ENCODE measurements at places on chromosomes 5 and 9.

DNA sequence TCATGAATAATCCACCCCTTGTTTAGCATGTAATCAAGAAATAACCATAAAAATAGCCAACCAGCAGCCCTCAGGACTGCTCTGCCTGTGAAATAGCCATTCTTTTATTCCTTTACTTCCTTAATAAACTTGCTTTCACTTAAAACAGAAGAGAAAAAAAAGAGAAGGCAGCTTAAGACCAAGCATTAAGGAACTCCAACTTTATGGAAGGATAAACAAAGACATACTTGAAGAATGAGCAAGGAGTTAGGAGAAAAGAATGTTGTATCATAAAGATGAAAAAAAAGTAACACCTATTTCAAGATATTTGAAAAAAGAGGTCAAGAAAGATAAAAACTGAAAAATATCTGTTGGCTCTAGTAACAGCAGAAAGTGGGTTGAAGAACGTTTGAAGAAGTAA is 107.6 kb downstream of the RNF180 start:
- DNase-seq, result no peak

DNA sequence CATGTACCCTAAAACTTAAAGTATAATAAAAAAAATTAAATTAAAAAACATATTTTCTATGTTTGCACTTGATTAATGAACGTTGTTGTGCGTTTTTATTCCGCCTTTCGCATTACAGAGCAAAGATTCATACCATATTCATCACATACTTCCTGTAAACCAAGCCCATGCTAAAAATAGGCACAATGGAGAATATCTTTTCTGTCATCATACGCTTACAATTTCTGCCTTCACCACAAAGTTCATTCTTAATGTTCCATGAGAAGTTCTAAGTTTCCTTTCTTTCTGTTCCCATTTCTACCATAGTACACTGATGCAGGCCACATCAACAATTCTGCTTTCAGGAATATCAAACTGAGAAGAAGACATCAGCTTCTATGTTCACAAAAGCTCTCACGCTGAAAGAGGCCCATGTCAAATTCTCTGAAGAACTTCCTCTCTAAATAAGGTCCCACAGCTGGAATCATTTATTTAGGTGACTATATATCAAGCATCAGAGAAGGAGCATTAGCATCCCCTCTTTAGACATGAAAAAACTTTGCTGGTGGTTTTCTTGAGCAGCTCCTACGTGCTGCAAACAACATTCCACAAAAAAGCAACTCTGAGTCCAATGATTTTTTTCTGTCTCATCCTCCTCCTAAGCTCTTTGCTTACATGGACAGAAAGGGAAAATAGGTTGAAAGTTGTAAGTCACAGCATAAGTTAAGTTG is 456.4 kb downstream of the CDH10 start:
- no peak for DNase-seq

DNA sequence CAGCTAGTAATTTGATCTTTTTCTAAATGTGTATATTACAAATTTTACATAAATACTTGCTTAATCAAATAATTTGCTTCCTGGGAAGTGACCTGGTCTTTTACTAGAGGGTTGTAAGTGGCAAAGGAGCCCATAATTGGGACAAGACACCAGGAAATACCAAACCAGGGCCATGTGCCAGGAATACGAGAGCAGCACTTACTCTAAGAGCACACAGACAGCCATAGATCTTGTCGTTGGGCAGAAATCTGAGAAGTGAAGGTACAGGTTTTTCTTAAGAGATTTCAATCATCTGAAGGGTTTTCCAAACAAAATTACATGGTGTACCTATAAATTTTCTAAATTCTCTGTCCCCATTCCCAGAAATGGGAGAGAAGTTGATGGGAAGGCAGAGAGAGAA is 179.3 kb downstream of the HINT1 start:
- no peak for DNase-seq

DNA sequence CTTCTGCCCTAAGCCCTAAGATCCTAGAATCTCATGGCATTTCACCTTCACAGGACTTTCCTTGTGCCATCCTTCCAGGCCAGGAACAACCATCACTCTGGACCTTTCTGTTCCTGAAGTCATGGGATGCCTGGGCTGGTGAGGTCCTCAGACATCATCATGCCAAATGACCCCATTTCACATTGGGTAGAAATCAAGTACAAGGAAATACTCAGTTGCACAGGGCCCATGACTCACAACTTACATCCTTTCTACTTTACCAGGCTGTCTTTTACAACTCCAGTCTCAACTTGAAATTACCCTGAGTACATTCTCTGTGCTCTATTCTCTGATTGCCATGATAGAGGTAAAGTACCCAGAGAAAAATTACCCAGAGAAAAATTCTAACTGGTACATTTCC is 167.1 kb downstream of the PIK3R1 start:
- no peak for DNase-seq

DNA sequence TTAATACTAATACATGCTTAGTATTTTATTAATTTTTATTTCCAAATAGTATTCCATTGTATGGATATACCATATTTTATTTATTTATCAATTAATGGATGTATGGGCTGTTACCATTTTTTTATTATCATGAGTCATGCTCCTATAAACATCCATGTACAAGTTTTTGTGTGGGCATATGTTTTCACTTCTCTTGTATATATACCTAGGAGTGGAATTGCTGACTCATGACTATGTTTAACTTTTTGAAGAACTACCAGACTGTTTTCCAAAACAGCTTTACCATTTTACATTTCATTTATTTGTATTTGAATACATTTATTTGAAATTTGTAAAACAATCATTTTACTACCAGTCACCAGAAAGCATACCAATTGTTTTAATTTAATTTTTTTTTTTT is 14.1 kb upstream of the LRRC19 start:
- DNase-seq, result no peak

- no peak for DNase-seq
Observed at GRCh38 chr5:177503351-177504085, 6.1 kb downstream of the DOK3 start.

GRCh38 chr5:154797762-154798161 is 42.6 kb downstream of the LARP1 start:
- no peak for DNase-seq

DNA sequence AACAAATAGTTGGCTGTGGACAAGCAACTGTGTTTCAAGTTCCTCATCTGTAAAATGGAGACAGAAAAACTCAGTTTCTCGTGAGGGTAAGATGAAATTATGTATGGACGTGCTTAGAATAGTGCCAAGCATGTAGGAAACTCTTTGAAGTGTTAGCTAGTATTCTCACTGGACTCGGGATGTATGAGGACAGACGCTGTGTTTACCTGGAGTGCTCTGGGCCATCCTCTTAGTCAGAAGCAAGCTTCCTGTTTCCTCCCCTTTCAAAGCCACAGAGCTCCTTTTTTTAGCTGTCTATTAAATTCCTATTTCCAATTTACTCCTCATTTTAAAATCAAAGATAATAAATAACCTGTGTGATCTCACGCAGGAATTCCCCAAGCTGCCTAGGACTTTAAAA is 23.8 kb upstream of the IQGAP2 start:
- DNase-seq, result no peak

DNA sequence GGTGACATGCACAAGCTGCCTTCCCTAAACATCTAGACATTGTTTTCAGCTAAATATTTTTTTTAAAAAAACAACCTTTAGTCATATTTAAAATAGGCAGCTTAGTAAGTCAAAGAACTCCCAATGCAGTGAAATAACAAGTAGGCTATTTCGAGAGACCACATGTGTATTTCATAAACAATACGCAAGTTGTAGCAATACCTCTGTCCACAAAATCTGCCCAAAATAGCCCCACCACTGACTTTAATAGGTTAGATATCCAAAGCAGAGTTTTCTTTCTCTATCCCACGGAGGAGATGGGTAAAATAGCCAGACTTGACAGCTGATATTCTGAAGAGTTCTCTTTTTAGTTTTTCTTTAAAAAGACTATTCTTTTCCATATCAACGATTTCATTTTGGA is 1.2 kb downstream of the SLC24A2 start:
- no peak for DNase-seq

DNA sequence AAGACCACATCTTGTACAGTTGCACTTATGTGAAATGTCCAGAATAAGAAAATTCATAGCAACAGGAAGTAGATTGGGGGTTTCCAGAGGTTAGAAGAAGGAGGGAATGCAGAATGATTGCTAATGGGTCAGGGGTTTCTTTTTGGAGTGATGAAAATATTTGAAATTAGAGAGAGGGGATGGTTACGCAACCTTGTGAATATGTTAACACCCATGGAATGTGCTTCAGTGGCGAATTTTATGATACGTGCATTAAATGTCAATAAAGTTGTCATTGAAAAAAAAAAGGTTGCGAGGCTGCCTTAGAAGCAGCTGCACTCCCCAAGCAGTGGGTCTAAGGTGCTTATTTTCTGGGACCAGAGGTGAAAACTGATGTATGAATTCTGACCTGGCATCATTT is 64.4 kb upstream of the SUB1 start:
- DNase-seq, result no peak
